ENCODE measurements at places on chromosomes 7 and 10.
A peak's percentile ranks its signal among the peaks of the same experiment; 100 is the strongest.

GRCh38 chr7:101744588-101744987, 72.8 kb upstream of the CUX1 start:
- DNase-seq = no peak

DNA sequence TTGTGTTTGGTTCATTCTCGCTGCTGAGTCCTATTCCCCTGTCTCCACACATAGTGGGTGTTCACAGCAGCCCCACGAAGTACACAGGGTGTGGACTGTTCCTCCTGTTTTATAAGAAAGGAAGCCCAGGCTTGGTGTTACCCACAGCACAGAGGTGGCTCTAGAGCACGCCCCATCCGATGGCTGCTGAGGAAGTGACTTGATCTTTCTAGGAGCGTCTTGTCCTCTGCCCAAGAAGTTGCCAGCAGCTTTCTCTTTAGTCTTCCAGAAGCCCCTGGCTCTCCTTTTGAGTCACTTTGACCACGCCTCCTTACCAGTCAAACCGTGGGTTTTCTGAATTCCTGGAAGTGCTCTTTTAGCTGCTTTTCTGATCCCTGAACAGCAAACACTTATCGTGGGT, 94.0 kb downstream of the GRK5 start:
- no peak for DNase-seq

DNA sequence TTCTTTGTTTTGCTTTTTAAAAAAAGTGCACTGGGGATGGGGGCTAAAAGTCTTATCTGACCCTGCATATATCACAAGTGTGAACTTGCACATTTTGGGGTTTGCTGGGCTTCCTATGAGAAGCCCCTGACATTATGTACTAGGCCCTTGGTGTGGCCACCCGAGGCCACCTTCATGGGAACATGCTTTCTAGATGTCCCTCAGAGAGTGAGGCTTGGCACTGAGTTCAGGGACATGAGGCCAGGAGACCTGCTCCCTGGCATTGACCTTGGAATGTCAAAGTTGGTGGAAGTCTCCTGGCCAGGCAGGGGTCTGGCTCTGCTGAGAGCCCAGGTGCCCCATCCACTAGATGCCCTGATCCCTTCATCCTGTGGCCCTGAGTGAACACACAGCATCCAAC, 536.2 kb downstream of the TCERG1L start:
- no peak for DNase-seq

DNA sequence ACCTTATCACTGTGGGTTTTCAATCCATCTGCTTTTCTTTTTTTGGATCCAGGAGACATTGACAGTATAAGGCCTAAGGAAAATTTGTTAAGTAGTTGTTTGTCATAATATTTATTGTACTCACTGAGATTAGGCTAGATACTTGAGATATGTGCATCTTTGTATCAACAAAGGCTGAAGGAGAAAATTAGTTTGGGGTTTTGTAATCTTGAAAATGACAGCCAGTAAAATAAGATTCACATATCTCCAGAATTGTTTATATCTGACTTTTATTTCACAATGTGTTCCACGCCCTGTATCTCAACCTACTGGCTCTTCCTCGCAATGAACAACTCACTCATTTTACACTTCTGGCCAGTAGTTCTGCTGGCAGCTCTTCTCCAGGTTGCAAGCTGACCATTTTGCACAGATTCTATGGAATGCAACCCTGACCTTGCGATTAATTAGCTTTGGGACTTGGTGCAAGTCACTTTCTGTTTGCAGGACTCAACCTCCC, 132.7 kb downstream of the GATA3 start:
- DNase-seq = no peak

DNA sequence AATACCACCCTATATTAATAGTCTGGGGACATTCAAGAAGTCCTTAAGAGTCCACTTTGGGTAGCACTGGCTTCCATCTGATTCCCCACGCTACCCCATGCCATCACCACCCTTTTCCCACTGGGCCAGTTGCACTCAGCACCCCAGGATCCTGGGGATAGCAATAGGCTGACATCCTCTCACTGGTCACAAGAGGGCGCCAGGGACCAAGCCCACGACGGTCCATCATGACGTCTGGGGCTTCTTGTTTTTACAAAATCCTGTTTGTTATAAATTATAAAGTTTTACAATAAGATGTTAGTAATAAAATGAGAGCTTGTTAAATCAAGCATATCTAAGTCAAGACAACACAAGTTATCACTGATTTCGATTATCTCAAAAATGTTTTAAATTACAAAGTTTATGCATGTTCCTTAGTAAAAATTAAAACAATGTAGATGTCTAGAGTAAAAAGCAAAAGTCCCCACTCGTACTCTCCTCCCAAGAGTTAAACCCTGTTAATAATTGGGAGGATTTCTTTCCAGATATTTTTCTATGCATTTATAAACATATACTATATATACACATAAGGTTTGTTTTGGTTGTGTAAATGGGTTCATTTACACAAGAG, 15.4 kb downstream of the GPNMB start:
- DNase-seq = peak; percentile 78

DNA sequence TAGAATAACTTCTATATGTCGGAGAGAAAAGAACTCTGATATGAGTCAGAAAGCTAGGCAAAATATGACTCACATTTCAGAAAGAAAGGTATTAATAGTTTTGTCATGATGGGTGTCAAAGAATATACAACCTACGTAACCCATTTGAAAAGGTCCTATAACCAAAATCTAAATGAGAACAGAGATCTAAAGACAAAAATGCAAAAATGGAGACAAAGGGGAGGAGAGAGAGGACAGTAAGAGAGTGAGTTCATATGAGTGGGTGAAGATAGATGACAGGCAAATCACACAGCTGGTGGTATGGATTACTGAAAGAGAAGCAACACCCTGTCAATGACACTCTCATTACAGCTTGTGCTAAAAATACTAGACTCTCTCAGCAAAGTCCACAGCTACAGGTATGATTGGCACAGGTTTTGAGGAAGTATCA, 25.6 kb downstream of the ANKMY2 start:
- DNase-seq = peak; percentile 48

- no peak for DNase-seq
Observed at GRCh38 chr7:45709168-45710042, 135.2 kb downstream of the ADCY1 start.

DNA sequence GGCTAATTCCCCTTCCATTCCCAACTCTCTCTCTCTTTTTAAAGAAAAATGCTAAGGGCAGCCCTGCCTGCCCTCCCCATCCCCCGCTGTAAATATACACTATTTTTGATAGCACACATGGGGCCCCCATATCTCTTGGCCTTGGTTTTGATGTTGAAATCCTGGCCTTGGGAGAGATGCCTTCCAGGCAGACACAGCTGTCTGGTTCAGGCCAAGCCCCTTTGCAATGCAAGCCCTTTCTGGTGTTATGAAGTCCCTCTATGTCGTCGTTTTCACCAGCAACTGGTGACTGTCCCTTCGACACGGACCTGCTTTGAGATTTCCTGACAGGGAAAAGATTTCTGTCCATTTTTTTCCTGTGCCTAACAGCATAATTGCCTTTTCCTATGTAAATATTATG, 3.0 kb downstream of the ADRA2A start:
- peak; percentile 18 for DNase-seq

GRCh38 chr7:128794436-128794835, 2.7 kb downstream of the CCDC136 start:
- no peak for DNase-seq

DNA sequence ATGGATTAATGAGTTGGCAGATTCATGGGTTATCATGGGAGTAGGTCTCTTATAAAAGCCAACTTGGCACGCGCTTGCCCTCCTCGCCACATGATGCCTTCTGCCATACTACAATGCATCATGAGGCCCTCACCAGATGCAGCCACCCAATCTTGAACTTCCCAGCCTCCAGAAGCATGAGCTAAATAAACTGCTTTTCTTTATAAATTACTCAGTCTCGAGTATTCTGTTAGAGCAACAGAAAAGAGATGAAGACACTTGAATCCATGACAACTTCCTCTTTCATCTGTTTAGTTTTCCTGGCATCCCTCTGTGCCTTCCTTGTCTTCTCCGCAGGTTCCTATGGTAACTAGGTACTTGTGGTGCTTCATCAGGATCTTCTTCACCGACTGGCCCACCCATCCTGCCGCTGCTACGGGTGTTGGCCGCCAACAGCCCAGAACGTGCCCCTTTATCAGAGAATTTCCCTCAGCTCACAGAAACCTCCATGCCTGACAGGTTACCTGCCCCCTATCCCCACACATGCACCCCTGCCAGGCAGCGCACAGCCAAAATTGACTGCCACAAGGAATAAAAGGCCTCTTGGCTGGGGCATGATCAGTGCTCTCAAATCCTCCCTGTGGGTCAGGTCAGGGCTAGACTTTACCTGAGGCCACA, 28.0 kb upstream of the PPIF start:
- DNase-seq = no peak

DNA sequence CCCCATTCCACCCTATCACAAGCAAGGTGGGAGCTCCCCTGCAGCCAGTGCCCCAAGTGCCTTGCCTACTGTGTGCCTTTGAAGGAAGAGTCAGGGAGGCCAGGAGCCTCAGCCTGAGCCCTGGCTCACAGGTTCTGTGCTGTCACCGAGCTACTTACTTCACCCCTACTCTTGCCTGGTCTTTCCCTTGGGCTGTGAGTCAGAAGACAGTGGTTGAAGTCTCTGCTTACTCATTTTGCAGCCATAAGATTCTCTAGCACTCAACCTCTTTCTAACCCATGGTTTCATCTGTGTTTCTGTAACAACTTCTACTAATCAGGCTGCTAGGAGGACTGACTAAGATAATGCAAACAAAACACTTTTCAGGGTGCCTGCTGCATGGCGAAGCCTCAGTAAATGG, 114.5 kb downstream of the PLCE1 start:
- DNase-seq = no peak

- DNase-seq = peak; percentile 28
Observed at GRCh38 chr7:63900394-63901203, 98.0 kb upstream of the ZNF722 start.

DNA sequence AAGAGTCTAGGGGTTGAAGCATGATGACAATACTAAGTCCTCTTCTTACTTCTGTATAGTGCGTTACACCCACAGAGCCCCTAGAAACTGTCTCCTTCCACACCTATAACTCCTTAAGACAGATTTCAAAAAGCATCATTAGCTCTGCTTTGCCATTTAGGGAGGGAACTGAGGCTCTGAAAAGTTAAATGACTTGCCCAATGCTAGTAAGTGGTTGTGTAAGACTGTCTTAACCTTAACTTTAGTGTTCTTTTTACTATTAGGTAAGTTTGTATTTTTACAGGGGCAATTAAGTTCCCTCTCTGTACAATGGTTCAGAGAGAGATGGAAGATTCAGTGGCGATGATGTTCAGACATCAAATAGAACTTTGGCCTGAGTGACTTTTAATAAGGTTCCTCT, 72.7 kb upstream of the ASAH2 start:
- no peak for DNase-seq

- no peak for DNase-seq
Observed at GRCh38 chr7:155586843-155587440, 40.6 kb upstream of the CNPY1 start.

GRCh38 chr7:102061354-102061945, 225.2 kb upstream of the SH2B2 start:
- DNase-seq = no peak

DNA sequence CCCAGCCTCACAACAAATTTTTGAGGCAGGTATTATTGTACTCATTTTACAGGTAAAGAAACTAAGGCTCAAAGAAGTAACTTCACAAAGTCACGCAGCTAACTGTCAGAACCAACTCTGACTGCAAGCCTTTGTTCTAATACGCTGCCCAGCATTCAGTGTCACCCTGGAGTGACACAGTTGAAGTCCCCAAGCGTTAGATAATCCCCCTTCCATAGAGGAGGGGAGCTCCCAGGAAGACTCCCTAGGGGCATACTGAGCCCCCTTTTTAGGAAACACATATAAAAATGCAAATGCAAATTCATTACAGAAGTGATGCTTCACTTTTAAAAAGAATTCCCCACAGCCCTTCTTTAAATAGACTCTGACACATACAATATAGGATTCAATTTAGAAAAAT, 101.0 kb upstream of the MACROH2A2 start:
- DNase-seq = no peak

GRCh38 chr10:97644936-97645335, 4.5 kb downstream of the PI4K2A start:
- no peak for DNase-seq

DNA sequence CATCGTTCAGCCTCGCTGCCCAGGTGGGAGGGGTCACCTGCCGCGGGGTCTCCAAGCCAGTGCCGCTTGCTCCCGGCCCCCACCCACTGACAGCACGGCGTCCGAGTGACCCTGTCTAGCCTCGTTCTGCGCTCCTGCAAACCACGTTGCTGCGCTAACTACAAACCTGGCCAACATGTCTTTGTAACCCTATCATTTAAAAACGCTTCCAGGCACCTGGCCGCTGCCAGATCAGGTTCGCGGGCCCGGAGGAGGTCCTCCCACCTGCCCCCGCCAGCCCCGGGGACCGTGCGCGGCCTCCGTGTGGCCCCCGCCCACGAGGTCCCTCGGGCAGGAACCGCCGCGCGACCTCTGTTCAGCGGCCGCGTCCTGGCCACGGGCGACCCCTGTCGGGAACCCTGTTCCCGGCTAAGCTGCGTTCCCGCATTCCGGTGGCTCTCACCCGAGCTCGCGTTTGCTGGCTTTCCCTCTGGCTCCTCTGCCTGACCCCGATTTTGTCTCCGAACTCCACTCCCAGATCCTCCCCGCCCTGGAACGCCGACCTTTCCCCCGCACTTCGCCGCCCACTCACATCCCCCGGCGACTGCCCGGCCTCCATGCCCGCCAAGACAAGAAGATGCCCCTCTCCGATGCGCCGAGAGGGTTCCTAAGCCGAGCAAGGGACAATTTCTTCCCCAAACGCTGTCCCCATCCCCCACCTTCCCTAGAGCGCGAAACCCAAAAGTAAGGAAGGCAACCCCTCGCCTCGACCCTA, 2.4 kb downstream of the SFMBT2 start:
- DNase-seq = peak; percentile 80

- no peak for DNase-seq
Observed at GRCh38 chr7:91206361-91206960, 57.8 kb upstream of the FZD1 start.

DNA sequence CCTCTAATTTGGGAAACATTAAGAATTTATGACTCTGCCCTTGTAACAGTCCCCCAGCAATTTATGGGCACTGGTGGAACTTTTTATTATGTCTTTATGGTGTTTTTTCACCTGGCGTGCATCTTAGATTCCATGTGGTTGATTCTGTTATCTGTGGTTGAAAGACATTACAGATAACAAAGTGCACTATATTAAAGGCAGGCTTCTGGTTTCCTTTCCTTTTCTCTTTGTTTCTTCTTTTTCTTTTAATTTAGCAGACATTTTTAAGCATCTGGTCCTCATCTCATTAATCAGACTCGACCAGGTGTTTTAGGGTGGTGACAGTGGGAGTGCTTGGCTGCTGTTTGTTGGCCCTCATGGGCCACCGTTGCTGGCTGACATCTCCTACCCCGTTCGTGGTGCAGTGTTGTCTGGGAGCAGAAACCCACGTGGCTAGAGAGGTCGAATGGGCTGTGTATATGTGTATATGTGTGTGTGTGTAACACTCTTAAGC, 77.4 kb downstream of the LRMDA start:
- DNase-seq = peak; percentile 46

- no peak for DNase-seq
Observed at GRCh38 chr7:80748363-80749042, 110.1 kb downstream of the CD36 start.

- no peak for DNase-seq
Observed at GRCh38 chr7:18390535-18390907, 105.0 kb upstream of the HDAC9 start.

GRCh38 chr10:30219971-30220751, 128.9 kb downstream of the MTPAP start:
- peak; percentile 50 for DNase-seq

- DNase-seq = peak; percentile 47
Observed at GRCh38 chr10:111756217-111757061, 427.1 kb downstream of the GPAM start.

Data from tongue (tissue), 3 donors.